ENCODE measurements at places on chromosomes 5 and 9. TPM values are rescaled to one million over a fixed set of nuclear protein-coding genes. Genes with fewer than 3 reads are reported as not detected.

Gene LCP2
- total RNA-seq: not detected

Gene SEMA4D
- 0.27 TPM for total RNA-seq

Gene PALM2AKAP2
- 26.6 TPM for total RNA-seq

Gene F2RL1
- total RNA-seq: not detected

Gene LRRC19
- total RNA-seq: not detected

Gene GFPT2
- total RNA-seq: 11.2 TPM

Gene PRELID1
- total RNA-seq: 161 TPM

Gene AJM1
- 6.5 TPM for total RNA-seq

Gene MLANA
- total RNA-seq: 0.70 TPM

Gene TMEM174
- not detected for total RNA-seq

GRCh38 chr9:27386571-27387091 lies 89.7 kb upstream of the EQTN start:
- DNase-seq: no peak

GRCh38 chr5:167982-168660 lies 23.2 kb upstream of the LRRC14B start:
- peak; percentile 96 for DNase-seq

- DNase-seq: peak; percentile 47
Measured at GRCh38 chr5:138508958-138509357, 34.1 kb downstream of the ETF1 start.

- no peak for DNase-seq
Measured at GRCh38 chr9:20557890-20558565, 64.3 kb downstream of the MLLT3 start.

DNA sequence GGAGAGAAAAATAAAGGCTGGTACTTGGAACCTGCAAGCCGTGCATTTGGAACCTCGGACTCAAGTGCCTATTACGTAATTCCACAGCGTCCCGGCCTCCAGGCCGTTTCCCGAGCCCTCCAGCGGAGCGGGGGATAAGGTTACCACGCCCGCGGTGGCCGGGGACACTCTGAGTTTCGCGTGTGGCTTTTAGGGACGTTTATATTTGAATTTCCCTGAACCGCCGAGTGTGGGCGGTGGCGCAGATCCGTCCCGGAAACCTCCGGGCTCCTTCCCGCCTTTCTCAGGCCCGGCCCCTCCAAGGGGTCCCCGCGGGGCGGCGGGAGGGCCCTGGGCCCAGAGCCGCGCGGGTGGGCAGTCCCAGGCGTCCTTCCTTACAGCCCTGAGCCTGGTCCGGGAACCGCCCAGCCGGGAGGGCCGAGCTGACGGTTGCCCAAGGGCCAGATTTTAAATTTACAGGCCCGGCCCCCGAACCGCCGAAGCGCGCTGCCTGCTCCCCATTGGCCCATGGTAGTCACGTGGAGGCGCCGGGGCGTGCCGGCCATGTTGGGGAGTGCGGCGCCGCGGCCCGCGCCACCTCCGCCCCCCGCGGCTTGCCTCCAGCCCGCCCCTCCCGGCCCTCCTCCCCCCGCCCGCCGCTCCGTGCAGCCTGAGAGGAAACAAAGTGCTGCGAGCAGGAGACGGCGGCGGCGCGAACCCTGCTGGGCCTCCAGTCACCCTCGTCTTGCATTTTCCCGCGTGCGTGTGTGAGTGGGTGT lies at the start of gene LMNB1:
LMNB1 (plus strand) TSS at position 638 of the 758 bp plus-strand sequence. CDS start 373 bp downstream, outside the sequence.
- peak; percentile 95 for DNase-seq

DNA sequence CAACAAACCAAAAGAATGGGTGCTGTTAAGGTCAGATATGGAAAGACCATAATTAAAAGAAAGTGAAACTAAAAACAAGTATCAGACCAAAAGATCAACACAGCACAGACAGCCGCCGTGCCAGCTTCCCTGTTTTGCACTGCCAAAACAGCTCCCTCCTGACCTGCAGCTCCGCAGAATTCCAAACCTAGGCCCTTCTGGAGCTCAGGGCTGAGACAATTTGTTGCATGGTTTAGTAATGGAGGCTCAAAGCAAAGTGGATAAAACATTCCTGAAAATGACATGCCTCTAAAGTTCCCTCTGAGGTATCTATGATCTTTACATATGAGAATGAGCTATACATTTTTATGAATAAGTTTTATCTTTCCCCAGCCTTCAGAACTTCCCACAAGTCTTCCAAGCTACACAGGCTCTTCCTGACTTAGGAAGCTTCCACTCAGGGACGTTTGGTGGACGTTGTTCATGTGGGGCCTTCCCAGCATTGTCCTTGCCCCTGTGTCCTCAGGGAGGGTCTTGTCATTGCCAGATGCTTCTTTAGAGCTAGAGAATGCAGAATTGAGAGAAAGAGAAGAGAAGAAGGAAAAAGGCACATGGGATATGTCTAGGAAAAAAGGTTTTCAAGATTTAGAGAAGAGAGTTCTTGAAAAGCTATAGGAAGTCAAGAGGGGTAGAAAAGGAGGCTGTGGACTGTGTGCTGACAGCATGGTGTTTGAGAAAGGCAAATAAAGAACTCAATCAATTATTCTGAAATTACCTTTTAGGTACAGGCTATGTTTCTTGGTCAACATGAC lies 28.4 kb upstream of the SSBP2 start:
- peak; percentile 57 for DNase-seq

GRCh38 chr9:89476546-89476945 lies 21.4 kb downstream of the SEMA4D start:
- DNase-seq: no peak

GRCh38 chr9:18689921-18690320 lies 216.0 kb downstream of the ADAMTSL1 start:
- DNase-seq: no peak

All from myocyte (in vitro differentiated cells).